HTR-8/SVneo (cell line): ENCODE measurements at places on chromosomes 12 and 14.

- no peak for DNase-seq
Observed at GRCh38 chr14:102264355-102264754, 40.6 kb downstream of the MOK start.

- DNase-seq, result no peak
Observed at GRCh38 chr14:49992901-49993339, 100.0 kb downstream of the ARF6 start.

GRCh38 chr12:116813271-116814041 is 67.8 kb downstream of the HRK start:
- no peak for DNase-seq

- no peak for DNase-seq
Observed at GRCh38 chr14:91332986-91333649, 84.5 kb downstream of the CCDC88C start.

GRCh38 chr12:101792046-101792931 is 38.5 kb downstream of the GNPTAB start:
- DNase-seq, result no peak

DNA sequence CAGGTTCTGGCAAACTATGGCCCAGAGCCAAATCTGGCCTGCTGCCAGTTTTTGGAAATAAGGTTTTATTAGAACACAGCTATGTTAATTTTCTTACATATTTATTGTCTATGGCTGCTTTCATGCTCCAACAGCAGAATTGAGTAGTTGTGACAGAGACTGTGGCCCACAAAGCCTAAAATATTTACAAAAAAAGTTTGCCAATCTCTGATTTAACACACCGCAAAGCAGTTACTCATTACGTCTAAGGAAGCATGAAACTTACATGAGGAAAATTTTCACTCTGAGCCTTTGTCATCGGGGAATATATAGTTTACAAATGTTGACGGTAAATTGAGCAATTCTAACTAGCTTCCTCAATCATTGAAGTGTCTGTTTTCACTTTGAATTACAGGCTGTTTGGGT is 96.5 kb downstream of the UNC79 start:
- no peak for DNase-seq

DNA sequence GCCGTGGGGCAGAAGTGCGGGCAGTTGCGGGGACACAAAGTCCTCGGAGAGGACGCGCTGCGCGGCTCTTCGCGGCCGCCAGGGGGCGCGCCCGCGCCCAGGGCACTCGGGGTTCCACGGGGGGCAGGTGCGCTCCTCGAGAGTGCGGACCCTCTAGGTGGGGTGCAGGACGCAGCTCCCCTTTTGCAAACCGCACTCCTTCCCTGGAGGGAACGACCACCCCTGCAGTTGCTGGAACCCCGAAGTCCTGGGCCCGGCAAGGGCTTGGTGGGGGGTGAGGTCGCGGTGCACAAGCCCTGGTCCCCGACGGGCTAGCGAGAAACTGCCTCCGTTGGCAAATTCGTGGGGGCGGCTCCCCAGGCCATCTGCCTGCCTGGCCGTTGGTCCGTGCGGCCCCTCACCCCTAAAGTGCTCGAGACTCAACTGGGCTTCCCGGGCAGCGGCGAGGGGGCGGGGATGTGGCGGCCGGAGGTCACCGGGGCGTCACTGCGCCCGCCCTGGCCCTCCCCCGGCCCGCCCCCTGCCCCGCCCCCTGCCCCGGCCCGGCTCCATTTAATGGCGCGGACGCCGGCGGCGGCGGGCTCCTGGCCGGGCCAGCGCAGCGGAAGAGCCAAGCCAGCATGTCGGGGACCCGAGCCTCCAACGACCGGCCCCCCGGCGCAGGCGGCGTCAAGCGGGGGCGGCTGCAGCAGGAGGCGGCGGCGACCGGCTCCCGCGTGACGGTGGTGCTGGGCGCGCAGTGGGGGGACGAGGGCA is at the start of gene ADSS1:
Gene ADSS1 (plus strand): TSS at position 579 of the 756 bp plus-strand sequence. CDS start 42 bp downstream, at position 621.
- DNase-seq, result peak; percentile 76

GRCh38 chr14:85178864-85179263 is 351.1 kb upstream of the FLRT2 start:
- DNase-seq, result no peak

DNA sequence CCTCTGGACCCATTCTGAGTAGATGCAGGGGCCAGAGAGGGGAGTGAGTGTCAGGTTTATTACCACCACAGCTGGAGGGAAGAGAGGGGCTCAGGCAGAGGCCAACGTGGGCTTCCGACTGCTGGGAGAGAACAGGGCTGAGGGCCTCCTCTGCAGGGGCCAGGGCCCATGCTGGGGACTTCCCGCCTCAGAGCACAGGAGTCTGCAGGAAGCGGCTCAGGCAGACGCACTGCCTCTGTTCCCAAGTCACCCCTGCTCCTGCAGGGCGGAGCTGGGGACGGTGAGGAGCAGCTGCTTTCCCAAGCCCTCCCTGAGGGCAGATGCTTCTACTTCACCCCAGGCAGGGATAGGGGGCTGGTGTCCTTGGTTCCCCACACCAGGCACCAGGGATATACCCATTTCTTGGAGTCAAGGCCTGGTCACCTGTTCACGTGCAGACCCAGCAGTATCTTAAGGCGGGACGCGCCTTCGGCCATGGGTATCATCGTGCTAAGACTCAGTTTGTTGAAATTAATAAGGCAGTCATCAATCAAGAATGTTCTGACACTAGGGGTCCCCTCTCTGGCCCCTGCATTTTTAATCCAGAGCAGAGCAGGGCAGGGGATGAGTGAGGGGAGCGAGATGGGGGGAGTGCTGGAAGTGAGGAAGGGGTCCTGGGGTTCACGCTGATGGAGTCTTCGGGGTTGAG is 100.0 kb downstream of the PIWIL1 start:
- DNase-seq, result no peak

DNA sequence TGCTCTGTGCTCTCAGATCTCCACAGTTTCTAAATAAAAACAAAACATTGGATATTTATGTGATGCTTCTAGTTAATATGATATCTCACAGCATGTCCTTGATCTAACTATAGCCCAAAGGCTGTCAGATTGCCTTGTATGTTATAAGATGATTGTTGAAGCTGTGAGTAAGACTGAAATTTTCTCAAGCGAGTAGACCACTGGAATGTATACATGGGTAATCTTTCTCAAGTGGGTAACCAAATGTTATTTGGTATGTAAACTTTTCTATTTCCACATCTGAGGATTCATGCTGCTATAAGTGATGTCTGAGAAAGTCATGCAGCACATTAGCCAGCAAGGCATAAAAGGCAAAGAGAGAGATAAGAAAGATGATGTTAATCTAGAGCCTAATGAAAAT is 886.7 kb downstream of the NRXN3 start:
- DNase-seq, result no peak

GRCh38 chr14:105187935-105188524 is 6.9 kb upstream of the NUDT14 start:
- DNase-seq, result no peak

DNA sequence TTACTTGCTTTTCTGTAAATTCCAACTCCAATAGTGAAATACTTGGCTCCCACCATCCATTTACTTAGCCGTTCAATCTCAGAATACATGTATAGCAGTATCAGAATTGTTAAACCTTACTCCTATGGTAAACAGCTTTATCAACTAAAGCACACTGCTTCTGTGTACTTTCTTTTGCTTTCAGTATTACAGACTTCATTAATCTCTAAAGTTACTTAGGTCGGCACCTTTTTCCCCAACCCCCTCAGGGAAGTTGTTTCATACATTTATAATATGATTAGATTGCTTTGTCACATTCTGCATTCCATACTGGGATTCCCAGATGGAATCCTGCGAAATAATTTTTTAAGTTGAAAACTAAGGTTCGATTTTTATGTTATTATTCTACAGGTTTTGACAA is 12.5 kb downstream of the AVPR1A start:
- DNase-seq, result no peak

- no peak for DNase-seq
Observed at GRCh38 chr14:19947413-19948090, 16.8 kb downstream of the OR4K1 start.

- no peak for DNase-seq
Observed at GRCh38 chr14:71267007-71267513, 359.8 kb downstream of the PCNX1 start.

GRCh38 chr14:35292051-35292769 is at the start of gene PSMA6:
Gene PSMA6, plus strand, starts transcription at chr14:35292382. Its CDS starts 95 bp downstream, at chr14:35292477.
- DNase-seq, result peak; percentile 97

- DNase-seq, result no peak
Observed at GRCh38 chr14:99244941-99245563, 26.9 kb downstream of the BCL11B start.

DNA sequence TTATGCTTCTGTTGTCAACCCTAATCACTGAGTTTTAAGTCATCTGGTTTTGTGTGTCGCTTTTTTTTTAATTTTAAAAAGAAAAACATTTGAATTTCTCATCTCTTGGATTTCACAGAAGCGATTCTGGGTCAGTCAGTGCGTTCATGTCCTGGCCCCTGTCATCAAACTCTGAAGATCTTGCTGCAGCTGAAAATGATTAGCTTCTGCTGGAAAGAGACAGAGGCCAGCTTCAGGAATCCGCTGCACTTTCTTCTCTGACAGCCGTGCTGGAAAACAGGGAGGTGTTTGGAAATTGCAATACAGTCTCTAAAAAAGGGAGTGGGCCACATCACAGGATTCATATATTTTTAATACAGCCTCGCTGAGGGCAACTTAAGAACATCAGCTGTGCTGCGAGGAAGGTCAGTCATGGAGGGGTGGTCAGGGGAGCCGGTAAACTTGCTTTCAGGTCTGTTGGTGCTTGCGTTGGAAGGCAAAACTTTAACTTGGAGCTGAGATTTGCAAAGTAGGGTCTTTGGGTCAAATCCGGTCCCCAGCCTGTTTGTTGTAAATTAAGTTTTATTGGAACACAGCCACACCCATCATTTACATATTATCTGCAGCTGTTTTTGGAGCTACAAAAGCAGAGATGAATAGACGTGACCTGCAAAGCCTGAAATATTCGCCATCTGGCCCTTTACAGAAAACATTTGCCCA is 190.8 kb downstream of the AACS start:
- no peak for DNase-seq

DNA sequence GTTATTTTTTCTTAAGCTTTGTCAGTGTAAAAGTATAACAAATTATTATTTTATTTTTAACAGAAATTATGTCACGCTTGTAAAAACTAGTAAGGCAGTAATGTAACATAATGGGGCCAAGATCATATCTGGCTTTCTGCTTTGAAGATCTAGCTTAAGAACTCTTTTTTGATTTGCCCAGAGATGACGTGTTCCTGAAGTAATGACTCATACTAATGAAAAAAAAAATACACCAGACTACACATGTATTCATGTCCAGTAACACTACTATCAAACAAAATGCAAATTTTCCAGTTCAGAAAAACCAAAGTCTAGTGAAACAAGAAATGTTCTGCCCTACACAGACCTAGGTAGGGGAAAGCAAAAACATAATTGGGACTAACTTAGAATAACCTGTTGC is 432.2 kb upstream of the ATXN7L3B start:
- no peak for DNase-seq

GRCh38 chr14:100429537-100429936 is 106.4 kb downstream of the SLC25A47 start:
- no peak for DNase-seq

DNA sequence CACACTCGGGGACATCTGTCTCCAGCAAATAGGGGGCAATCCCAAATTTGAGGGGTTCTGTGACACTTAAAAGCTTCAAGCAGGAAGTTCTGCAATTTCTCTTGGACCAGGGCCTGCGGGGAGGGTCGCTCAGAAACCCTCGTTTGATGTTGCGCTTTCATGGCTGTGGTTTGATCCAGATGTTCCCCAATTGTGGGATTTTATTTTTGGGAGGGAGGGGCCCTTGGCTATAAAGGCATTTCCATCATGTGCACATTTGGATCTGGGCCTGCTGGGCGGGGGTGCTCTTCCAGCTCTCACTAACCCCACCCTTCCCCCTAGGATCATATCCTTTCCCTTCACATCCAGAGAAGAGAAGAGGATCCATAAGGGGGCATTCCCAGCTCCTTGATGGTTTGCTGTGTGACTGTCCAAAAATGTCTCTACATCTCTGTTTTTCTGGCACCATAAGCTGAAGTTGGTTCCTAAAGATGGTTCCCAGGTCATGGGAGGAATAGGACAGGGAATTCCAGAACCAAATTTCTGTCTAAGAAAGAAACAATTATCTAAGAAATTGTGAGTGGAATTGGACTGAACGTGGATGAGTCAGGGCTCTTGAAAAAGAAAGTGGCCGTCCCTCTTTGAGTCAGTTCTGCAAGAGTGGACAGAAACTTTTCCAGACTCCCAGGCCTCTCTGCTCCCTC is 47.2 kb downstream of the SMUG1 start:
- DNase-seq, result no peak

- DNase-seq, result no peak
Observed at GRCh38 chr12:46628176-46628575, 197.6 kb downstream of the SLC38A4 start.

DNA sequence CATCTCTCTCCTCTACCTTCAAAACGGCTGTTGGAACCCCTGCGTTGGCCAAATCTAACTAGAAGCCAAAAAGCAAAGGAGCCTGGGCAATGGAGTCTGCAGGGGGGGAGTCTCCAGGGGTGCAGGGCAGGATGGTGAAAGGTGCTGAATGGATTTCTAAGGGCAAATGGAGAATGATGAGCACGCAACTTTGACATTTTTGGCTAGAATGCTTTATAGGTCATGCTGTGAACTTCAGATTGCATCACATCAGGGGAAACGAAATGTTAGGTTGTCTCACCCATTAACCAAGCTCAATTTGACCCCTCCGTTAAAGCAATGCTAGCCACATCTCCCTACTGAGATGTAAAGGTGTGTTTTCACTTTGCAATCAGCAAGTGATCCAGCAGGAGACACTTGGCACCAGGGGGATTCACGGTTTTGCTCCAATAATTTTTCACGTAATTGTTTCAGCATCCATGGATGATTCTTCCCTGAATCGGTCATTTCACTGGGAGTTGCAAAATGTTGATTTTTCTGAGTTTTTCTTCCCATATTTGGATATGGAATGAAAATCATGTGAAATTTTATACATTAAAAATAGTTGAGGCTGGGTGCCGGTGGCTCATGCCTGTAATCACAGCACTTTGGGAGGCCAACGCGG is 78.0 kb upstream of the MDM1 start:
- DNase-seq, result no peak

DNA sequence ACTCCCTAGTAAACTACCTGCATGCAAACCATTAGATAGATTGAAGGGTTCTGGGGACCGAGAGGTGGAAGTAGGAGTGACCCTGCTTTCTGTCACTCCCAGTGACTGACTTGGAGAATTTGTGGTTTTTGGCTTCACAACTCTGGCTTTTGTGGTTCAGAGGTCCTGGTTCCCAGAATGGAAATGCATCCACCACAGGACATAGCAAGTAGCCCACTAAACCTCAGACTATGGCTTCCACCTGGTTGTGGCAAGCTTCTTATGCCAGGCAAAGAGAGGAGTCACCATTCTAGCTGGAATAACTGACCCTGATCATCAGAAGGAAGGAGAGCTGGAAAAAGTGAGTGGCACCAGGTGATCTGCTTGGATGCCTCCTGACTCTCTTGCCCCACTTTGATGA is 162.4 kb upstream of the TMEM260 start:
- DNase-seq, result no peak

DNA sequence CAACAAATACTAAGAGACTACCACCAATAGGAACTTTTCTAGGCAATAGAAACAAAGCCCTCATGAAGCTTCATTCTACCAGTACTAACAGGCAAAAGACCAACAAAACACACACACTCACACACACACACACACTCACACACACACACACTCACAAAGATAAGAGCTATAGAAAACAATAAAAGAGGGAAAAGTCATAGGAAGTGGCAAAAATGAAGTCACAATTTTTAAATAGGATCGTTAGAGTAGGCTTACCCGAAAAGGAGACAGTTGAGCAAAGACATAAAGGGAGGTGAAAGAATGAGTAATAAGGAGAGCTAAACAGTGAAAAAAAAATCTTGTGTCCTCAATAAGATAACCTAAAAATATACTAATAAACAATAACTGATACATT is 66.5 kb downstream of the C2CD5 start:
- DNase-seq, result no peak

- DNase-seq, result no peak
Observed at GRCh38 chr12:25256005-25256404, 5.3 kb upstream of the KRAS start.
